ENCODE measurements at places on chromosomes 12 and 14.

GRCh38 chr12:94957006-94957405 is 46.5 kb downstream of the NDUFA12 start:
- no peak for DNase-seq

- DNase-seq = no peak
Observed at GRCh38 chr14:85250414-85251189, 279.3 kb upstream of the FLRT2 start.

GRCh38 chr12:120010661-120011230 is 21.7 kb downstream of the BICDL1 start:
- no peak for DNase-seq

GRCh38 chr12:13187399-13187798 is 9.1 kb upstream of the EMP1 start:
- DNase-seq = no peak

- no peak for DNase-seq
Observed at GRCh38 chr12:106021516-106021915, 117.2 kb downstream of the NUAK1 start.

- DNase-seq = no peak
Observed at GRCh38 chr12:80892597-80893445, 44.9 kb downstream of the LIN7A start.

GRCh38 chr14:68762953-68763764 is 29.7 kb downstream of the ZFP36L1 start:
- no peak for DNase-seq

DNA sequence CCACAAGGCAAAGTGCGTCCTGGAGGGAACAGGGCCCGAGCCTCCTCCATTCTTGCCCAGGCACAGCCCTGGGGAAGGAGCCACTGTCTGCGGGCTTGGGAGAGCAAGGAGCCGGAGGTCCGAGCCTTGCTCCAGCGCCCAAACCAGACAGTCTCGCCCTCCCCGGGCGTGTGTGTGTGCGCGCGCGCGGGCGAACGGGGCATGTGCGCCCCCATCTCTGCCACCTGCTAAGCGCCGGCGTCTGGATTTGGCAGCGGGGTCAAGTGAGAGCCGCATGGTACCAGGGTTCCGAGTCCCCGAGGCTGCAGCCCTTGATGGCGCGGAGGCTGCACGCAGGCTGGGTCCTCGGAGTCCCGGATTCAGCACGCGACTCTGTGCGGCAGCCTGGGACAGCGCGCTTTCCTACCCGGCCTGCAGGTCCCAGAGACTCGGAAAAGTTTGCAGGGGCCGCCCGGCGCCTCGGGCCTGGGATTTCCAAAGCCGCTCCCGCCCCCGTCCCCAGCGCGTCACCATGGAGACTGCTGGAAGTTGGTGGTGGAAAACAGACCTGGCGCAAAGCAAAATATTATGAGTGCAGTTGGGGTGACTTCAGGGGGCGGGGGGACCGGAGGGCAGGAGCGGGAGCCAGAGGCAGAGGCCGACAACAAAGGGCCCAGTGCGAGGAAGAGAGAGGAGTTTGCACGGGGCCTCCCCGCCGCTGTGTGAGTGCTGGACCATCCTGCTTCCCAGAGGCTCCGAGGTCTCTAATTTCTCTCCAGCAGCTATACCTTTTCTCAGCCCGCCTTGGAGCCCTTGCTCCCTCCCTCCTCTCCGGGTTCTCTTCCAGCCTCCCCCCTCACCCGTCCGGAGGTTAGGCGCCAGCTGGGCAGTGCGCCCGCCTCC is 4.2 kb downstream of the RFX4 start:
- DNase-seq = no peak

DNA sequence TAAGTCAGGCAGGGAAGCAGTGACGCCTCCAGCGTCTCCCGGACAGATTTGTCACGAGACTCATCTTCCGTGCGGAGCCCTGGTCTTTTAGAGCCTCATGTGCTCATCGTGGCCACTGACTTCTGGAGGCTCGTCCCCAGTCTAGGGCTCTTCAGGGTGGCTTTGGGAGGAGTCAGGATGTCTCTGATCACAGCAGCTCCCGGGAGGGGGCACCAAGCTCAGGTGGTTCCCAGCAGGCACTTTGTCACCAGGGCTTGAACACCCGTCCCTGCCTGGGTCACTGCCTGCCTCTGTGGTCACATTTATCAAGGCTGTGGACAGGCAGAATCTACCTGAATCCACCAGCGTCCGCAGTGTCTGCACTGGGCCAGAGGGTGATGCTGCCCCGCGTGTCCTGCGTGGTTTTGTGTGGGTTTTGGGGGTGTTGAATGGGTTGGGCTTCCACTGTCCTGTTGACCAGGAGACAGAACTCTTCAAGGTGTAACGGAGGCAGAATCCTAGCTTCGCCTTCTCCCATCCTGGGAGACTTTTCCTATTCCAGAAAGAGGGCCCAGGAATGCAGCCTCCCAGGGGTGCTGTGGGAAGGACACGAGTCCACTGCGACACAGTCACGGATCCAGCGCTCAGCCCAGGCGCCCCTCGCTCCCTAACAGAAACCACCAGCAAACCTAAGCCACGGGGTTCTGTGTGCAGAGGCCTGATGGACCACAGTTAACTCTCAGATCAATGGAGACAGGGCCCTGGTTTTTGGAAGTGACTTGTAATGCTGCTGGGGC is 132.3 kb downstream of the ADGRD1 start:
- DNase-seq = no peak

DNA sequence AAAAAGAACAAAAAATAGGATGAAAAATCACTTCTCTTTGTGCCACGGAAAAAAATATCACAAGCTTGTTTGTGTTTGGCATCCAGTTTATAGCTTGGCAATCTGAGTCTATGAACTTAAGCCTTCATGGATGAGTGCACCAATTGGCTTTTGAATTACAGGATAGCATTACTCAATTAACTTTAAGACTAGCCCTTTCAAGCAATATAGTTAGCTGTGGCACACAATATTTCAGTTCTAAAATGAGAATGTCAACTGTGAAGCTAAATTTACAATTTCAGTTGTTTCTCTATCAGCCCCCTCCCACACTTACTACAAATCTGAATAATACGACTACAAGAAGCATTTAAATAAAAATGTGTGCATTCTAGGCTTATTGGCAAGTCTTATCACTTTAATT is 8.3 kb downstream of the RERG start:
- DNase-seq = no peak

DNA sequence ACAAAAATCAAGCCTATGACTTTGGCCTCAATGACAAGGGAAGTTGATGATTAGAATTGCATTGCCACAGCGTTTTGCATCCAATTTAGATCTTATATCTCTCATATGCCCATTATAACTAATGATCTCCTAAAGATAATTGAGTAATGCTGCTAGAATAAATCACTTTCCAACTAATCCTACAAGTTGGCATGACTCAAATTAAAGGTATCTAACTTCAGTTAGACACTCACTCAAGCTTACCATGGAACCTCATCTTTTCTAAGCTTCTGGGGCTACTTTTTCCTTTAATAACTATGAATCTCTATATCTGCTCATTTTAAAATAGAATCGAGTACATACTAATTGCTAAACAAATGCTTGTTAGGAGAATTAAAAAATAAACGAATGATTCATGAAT is 427.8 kb downstream of the BTG1 start:
- DNase-seq = no peak

- no peak for DNase-seq
Observed at GRCh38 chr12:52333321-52333720, 12.1 kb upstream of the KRT83 start.

- no peak for DNase-seq
Observed at GRCh38 chr14:89618330-89618708, 201.3 kb upstream of the FOXN3 start.

DNA sequence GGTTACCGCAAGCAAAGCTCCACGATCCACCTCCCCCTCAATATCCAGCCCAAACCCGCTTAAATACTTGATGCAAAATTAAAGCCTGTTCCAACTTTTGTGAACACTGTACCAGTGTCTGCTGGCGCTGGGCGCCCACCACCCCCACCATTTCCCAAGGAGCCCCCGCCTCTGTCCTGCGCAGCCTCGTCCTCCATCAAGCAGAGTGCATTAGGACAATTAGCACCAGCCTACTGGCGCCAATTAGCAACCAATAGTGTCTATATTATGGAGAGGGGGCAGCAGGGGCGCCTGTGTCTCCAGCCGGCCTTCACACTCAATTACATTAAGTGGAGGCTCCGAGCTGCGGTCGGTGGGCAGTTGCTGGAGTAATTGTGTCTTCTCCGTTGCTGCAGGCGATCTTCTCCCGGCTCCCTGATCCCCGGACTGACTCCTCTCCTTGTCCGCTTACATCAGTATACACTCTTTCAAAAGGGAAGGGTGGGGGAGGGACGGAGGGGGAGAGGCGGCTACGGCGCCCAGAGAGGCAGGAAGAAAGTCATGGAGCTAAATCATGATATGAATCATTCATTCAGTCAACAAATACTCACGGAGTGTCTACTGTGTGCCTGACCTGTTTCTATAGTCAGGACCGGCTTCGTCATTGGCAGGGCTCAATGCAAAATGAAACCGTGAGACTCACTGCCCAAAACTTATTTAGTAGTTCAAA is 707.3 kb downstream of the MED13L start:
- DNase-seq = no peak

- DNase-seq = no peak
Observed at GRCh38 chr12:42332301-42333285, 6.6 kb downstream of the PPHLN1 start.
